Fibroblast of skin of back (primary cell): ENCODE measurements at places on chromosomes 6 and 20.

GRCh38 chr6:170316071-170316470, 9.5 kb downstream of the FAM120B start:
- peak; percentile 29 for DNase-seq

DNA sequence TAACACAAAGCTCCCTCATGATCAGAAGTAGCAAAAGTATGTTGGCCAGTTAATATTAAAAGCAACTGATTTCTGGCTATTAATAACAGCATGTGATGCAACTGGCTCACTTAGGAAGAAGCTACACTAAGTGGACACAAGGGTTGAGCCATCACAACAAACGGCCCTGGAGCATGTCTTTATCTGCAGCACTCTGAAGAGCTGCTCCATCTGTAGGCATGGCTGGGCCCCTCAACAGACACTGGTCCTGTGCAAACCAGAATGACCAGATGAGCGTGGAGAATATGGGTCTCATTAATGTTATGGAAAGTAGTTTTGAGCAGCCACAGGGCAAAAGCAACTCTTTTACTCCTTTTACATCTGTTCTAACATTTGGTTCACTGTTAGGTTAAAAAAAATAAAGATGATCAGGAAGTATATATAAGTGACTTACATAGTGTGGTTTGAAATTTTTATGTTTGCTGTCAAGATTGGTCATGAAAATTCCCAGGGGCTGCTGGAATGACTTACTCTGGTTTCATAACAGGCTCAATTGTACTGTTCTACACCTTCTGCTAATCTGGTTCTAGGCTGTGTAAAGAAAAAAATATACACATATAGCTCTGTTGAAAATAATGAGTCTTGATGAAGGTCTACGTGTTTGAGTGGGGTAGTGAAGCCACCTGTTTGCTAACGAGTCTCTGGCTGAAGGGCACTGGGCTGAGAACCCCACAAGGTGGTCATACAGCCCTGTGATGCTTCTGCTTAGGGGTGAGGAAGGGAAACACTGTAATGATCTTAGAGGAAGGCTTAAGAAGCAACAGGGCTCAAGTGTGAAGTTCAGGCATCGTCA, 58.1 kb downstream of the INSM1 start:
- no peak for DNase-seq

DNA sequence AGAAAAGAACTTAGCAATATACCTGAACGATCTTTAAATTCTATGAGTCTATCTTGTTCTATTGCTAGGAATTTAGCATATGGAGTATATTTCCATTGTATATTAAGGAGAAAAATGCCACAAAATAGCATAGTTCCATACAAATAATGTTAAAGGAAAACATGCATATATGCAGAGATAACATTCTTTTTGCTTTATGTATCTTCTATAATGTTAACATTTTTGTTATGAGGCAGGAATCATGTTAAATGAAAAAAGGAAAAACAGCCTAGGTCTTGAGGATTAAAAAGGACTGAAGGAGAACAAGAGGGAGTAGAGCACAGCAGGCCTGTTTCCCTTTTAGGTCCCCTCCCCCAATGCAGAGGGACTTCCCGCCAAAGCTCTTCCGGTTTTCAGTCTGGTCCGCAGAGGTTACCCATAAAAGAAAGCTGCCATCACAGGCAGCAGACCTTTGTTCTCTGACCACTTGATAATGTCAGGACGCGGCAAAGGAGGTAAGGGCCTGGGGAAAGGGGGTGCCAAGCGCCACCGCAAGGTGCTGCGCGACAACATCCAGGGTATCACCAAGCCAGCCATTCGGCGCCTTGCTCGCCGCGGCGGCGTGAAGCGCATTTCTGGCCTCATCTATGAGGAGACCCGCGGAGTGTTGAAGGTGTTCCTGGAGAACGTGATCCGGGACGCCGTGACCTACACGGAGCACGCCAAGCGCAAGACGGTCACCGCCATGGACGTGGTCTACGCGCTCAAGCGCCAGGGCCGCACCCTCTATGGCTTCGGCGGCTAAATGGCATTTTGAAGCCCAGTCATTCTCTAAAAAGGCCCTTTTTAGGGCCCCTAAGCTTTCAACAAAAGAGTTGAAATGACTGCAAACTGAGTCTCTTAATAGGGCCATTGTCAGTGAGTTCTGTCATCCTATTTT, 108.4 kb upstream of the PRSS16 start:
- DNase-seq = peak; percentile 79

GRCh38 chr20:50110141-50111047, 2.6 kb downstream of the UBE2V1 start:
- no peak for DNase-seq

DNA sequence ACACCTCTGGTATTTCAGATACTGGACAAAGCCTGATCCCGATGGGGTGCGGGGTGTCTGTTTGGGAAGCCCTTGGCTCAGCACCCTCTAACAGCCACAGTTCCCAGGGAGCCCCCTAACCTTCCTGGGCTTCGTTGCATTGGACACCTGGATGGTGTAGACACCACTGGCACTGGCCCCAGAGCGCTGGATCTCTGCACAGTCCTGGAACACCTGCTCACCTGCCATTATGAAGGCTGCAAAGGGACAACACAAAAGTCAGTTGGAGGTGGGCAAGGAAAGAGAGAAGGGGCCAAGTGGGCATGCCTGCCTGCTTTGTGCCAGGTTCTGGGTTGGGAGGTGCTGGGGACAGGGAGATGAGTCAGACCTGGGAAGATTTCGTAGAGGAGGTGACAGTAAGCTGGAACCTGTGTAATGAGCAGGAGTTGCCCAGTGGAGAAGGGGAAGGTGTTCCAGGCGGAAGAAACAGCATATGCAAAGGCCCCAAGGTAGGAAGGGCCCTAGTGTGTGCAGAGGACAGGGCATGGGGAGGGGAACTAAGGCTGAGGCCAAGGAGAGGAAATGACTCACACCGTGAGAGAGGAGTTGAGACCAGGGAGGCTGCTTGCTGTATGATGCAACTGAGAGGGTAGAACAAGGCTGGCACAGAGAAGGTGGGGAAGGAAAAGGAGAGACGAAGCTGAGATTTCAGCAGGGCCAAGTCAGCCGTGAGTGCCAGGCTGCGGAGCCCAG, 34.9 kb downstream of the ANGPT4 start:
- peak; percentile 57 for DNase-seq

- DNase-seq = no peak
Measured at GRCh38 chr6:107943626-107944439, 14.2 kb downstream of the SEC63 start.

- DNase-seq = no peak
Measured at GRCh38 chr20:37839432-37839827, 63.5 kb upstream of the VSTM2L start.

DNA sequence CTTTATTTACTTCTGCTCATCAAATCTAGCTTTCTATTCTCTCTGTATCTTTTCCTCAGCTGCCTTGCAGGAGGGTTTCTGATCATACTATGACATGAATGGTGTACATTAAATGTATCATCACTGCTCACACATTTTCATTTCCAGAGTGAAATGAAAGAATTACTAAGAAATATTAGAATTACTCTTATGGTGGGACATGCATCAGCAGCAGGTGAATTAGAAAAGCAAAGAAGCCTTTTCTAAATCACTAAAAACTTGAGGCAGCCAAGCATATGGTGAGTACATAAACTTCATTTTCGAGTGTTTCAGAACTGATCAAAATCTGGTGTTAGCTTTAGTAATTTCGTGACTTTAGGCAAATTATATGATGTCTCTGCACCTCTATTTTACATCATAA, 23.6 kb downstream of the IL17A start:
- DNase-seq = no peak

GRCh38 chr20:33465481-33466302, 22.1 kb upstream of the SNTA1 start:
- DNase-seq = no peak

DNA sequence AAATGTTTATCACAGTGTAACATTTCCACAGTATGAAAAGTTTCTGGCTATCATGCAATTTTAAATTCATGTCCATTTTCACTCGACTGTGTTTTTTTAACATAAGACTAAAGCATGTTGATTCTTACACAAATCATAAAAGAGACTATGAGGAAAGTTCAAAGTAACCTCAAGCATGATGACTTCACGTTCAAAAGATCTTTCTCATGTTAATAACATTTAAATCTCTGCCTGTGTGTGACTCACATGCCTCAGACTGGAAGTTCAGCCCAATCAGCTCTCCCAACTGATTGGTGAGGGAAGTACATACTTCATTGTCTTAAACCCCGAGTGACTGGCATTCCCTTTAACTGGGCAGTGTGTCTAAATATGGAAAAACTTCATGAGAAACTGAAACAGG, 37.4 kb downstream of the ATXN1 start:
- DNase-seq = peak; percentile 100

GRCh38 chr6:159261995-159262394, 92.8 kb downstream of the FNDC1 start:
- DNase-seq = no peak

GRCh38 chr6:84197708-84198107, 29.7 kb downstream of the CEP162 start:
- peak; percentile 32 for DNase-seq

DNA sequence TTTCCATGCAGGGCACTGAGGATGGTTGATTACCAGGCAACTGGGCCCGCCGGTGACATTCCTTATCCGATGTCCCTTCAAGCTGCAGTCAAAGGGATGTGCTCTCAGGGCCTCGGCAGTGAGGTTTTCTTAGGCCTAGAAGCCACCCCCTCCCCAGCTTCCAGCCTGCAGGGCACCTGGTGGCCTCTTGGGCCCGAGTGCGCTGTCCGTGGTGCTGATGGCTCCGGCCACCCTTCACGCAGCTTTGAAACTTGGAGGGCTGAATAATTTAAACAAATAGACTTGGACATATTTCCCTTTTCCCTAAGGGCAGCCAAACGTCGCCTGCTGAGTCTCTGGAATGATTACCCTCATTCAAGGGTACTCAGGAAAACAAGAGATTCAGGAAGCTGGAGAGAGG, 8.9 kb upstream of the MLN start:
- DNase-seq = peak; percentile 76

DNA sequence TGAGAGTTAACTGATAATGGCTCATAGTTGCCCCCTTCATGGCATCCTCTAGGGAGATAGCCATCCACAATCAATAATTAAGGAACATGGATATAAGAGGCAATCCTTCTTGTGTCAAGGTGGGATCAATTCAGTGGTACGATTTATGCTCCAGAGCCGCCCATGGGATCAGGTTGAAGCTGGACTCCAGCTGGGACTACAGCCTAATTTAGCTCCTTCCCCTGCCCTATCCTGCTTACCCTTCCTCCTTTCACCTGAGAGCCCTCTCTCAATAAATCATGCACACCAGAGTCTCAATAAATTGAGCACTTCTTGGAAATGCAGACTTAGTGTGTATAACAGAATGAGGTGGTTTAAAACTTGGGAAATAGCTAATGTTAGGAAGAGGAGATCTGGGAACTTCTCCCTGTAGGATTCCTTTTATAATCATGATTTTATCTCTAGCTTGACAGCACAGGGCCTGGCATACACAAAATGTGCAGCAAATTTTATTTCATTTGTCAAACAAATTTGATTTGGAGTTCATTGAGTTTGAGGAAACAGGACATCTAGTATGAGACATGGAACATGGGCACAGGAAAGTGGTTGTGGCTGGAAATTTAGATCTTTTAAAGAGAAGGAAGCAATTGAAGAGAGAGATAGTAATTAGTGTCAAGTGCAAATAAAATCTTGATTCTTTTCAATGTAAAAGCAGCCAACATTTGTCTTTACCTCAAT, 28.6 kb upstream of the OGFRL1 start:
- no peak for DNase-seq

GRCh38 chr20:41577129-41578009, 40.8 kb downstream of the CHD6 start:
- no peak for DNase-seq

- DNase-seq = peak; percentile 71
Measured at GRCh38 chr6:111805511-111806164, 67.6 kb downstream of the FYN start.

DNA sequence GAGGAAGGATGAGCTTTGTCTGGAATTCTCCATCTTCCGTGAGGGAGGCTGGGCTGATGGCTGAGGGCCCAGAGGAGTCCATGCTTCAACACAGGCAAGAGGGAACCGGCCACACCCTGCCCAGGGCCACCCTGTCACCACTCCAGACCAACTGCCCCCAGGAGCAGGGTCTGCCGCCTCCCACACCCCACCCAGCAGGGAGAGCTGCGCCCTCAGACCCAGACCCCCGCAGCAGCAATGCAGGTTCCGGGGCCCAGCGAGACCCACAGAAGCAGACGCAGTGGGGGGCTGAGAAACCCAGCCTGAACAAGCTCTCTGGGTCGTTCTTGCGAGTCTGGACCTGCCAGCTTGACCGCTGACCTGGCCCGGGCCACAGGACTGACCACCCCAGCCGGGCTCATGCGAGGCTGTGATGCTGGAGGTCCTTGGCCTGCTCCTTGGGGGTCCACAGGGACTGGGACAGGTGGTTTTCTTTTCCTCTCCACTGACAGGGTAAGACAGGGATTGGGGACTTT, 25.0 kb downstream of the FRMD1 start:
- no peak for DNase-seq

GRCh38 chr6:9412951-9413559, 977.7 kb upstream of the SLC35B3 start:
- peak; percentile 36 for DNase-seq

DNA sequence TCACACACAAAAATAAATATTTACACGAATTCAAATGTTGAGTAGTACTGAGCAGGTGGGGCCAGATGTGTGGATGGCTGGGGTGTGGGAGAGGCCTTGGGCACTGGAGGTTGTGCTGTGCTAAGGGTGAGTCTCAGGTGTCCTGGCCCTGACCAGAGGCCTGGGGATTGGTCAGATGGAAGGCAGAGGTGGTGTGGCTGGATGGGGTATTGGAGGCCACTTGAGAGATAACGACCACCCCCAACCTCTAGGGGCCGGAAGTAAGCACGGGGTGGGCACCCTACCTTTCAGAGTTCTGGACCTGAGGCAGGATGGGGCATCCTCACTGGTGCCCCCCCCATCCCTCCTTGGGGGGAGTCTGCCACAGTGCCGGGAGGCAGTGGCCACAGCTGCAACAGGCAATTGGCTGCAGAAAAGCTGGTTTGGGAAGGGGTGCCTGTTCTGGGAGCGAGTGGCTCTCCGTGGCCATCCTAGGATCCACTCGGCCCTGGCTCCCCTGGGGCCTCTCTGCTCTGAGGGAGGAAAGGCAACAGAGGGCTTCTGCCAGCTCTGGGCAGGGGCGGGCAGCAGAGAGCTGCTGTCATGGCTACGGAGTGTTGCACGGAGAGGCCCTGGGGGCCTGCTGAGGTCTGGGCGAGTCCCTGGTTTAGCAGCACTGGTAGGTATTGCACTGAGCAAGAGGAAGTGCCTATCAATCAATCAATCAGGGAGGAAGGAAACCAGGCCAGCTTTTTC, 87.6 kb downstream of the ASXL1 start:
- no peak for DNase-seq

DNA sequence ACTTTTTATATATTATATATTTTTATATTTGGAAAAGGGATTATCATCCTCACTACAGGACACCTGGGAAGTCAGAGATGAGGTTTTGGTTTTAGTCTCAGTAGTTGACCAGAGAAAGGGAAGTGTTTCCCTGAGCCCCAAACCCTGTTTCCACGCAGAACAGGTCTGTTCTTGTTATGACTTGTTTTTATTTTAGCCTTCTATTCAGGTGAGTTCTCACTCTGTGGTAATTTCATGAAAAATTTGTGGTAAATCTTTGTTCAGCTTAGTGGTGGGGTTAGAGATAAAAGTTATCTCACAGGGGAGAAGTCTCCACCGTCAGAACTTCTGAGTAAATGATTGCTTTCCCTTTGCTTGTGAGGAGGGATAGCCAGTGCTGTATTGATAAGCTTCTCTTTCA, 224.9 kb downstream of the FARS2 start:
- DNase-seq = no peak
